ENCODE measurements at places on chromosomes 1 and 21.

- no peak for DNase-seq
- H3K4me1 ChIP-seq = peaks cover 9% of the 10 kb centered on the region
- H3K27ac ChIP-seq = no peak overlapping the region
- H3K36me3 ChIP-seq = no peaks in the 10 kb centered on the region
Measured at GRCh38 chr1:31788825-31789256, 24.7 kb upstream of the ADGRB2 start.

GRCh38 chr21:44500111-44500510, 39.9 kb downstream of the KRTAP10-1 start:
- no peaks in the 10 kb centered on the region for H3K4me1 ChIP-seq
- no peaks in the 10 kb centered on the region for H3K27me3 ChIP-seq
- no peak for DNase-seq
- no peaks in the 10 kb centered on the region for H3K36me3 ChIP-seq
- H3K4me3 ChIP-seq = no peak overlapping the region

DNA sequence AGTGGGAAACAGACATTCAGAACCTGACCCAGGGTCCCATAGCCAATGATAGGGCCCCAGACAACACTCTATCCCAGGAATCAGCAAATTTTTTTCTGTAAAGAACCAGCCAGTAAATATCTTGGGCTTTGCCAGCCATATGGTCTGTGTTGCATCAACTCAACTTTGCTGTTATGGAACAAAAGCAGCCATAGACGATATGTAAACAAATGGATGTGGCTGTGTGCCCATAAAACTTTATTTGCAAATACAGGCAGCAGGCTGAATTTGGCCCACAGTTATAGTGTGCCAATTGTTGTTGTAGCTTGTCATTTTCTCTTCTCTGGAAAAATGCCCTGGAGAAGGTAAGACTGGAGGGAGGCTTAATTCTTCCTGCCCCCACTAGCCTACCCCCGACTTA, 431.1 kb upstream of the VAMP3 start:
- no peaks in the 10 kb centered on the region for H3K4me1 ChIP-seq
- H3K27me3 ChIP-seq = no peaks in the 10 kb centered on the region
- no peaks in the 10 kb centered on the region for H3K36me3 ChIP-seq
- H3K27ac ChIP-seq = no peak overlapping the region
- no peak for DNase-seq

DNA sequence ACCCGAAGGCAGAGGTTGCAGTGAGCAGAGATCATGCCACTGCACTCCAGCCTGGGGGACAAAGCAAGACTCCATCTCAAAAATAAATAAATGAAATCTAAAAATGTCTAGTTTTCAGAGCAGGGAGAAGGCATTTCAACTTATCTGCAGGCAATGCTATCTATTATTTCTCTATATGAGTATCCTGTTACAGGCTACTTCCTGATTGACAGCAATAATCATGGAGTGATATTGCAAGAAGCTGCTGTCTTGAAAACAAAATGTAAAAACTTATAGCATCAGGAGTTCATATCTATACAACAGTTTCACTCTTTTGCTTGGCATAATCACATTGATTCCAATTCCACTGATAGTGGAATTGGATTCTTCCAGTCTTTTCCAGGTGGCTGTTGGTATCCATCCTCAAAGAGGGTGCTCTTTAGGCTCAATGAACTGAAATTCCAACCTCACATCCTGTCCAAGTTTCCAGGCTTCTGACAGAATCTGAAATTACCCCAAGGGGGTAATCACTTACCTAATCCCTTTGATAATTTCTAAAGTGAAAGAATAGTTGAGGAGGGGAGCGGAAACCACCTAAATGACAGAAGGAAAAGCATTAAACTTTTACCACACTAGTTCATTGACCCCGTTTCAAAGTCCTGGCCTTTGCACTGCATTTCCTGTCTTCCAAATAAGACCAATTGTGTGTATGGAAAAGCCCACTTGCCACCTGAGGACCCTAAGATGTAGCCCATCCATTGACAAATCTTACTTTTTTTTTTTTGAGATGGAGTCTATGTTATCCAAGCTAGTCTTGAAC, 107.6 kb downstream of the GLUL start:
- peaks cover 12% of the 10 kb centered on the region for H3K4me1 ChIP-seq
- H3K27ac ChIP-seq = no peak overlapping the region
- no peaks in the 10 kb centered on the region for H3K36me3 ChIP-seq
- H3K4me3 ChIP-seq = no peak overlapping the region
- no peaks in the 10 kb centered on the region for H3K27me3 ChIP-seq

GRCh38 chr1:228975238-228975907, 240.1 kb downstream of the RHOU start:
- DNase-seq = no peak
- H3K27me3 ChIP-seq = no peaks in the 10 kb centered on the region
- H3K4me1 ChIP-seq = no peaks in the 10 kb centered on the region
- no peak overlapping the region for H3K4me3 ChIP-seq
- H3K36me3 ChIP-seq = no peaks in the 10 kb centered on the region

DNA sequence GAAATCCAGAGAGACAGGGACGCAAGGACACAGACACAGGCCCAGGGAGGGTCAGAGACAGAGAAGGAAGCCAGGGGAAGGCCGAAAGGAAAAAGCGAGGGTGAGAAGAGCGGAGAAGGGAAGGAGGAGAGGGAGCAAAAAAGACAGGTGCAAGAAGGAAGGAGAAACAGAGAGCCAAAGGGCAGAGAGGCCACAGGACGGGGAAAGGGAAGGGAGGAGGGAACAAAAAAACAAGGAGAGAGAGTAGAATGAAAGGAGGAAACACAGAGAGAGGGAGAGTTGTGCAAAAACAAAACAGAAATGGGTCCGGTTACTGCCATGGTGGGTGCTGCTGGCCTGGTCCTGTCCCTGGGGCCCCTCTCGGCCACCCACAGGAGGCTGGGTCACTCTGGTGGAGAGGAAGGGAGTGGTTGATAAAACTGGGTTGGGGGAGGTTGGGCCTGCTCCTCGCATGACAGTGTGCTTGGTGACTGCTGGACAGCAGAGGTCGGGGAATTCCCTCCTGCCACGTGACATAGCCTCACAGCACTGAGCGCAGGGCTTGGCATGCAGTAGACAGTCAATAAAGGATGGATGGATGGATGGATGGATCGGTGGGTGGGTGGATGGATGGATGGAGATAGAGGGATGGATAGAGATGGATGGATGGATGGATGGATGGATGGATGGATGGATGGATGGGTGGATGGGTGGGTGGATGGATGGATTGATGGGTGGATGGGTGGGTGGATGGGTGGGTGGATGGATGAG, 64.8 kb downstream of the RAP1GAP start:
- H3K4me3 ChIP-seq = no peak overlapping the region
- no peak for DNase-seq
- no peaks in the 10 kb centered on the region for H3K36me3 ChIP-seq
- H3K27ac ChIP-seq = no peak overlapping the region
- H3K27me3 ChIP-seq = no peaks in the 10 kb centered on the region
- H3K4me1 ChIP-seq = peaks cover 12% of the 10 kb centered on the region

Data from activated T-cell treated with anti-CD3 and anti-CD28 coated beads, Interleukin-2, amount 50 U/mL, for 72 hours (primary cell).